ENCODE measurements at places on chromosomes 1 and 21.
A peak's percentile ranks its signal among the peaks of the same experiment; 100 is the strongest.

DNA sequence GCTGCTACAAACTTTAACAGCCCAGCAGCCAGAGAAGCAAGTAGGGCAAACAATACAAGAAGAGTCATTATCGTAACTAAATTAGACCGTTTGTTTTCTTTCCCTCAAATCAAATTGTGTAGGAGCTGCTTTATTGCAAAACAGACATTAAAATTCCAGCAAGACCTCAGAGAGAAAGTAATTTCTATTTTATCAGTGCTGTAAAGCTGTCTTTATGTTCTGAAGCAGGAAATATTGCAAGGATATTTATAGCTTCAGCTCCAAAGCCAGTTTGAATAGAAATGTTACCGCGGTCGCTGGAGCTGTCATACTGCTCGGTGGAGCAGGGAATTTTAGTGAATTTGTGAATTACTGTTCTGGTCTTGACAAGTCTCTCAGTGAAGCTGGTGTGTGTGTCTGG, 503.8 kb upstream of the PLXNA2 start:
- DNase-seq = no peak

DNA sequence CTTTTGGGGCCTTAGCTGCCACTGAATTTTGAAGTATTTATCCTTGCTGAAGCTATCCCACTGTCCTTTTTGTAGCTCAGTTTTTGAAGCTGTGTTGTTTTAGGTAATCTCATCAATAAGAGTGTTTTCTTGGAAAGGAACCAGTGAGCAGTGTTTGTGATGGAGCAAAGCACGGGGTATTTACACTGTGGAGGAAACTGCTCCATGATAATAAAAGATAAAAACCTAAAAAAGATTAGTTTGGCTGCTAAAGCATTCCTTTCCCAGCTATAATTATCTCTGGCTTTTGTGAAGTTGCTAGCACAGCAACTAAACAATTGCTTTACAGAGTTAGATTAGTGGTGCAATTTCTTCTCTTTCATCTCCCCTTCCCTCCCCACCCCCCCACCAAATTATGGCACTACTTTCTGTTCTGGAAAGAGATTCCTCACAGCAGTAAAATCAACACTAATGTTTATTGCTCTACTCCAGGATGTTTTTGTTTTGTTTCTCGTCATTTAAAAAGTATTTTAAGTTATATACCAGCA, 21.5 kb downstream of the SRRM1 start:
- DNase-seq = no peak

DNA sequence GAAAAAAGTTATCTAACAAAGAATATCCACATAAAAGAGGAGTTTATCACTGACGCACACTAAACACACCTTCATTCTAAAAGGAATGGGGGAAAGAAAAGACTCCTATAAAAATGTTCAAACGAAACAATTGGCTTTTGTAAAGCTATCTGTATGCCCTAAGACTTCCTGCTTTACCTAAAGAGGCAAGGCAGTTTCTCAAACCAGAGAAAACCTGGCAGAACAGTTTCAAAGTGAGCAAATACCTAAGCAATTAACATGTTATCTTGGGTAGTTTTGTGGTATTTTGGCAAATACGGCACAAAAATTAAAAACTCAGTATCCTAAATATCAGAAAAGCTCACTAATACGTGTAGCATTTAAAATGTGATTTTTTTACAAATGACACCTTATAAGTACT, 1.9 kb downstream of the PUM1 start:
- peak; percentile 22 for DNase-seq

DNA sequence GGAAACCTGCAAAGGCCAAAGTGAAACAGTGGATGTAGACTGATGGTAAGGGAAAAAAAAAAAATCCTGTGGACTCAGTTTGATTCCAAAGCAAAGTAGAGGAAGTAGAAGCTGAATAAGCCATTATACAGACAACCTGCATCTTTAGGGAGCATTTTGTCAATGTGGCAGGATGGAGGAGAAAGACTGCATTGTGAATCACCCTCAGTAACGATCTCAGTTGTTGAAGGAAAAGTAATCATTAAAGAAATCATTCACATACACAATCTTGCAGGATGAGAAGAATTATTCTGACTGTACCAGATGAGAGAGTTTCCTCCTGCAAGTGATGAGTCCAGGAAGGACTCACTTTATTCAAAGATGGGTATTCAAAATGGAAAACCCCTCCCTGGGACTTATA, 45.1 kb upstream of the TRIM67 start:
- no peak for DNase-seq

GRCh38 chr21:36122977-36123376, 11.9 kb upstream of the CBR3 start:
- peak; percentile 22 for DNase-seq

GRCh38 chr1:162214202-162214601, 144.7 kb downstream of the NOS1AP start:
- DNase-seq = no peak

- peak; percentile 40 for DNase-seq
Observed at GRCh38 chr1:179055937-179056336, 25.9 kb upstream of the TOR3A start.

- DNase-seq = peak; percentile 10
Observed at GRCh38 chr1:171179318-171180227, 5.5 kb upstream of the FMO2 start.

- no peak for DNase-seq
Observed at GRCh38 chr1:197850042-197850441, 52.4 kb upstream of the C1orf53 start.

DNA sequence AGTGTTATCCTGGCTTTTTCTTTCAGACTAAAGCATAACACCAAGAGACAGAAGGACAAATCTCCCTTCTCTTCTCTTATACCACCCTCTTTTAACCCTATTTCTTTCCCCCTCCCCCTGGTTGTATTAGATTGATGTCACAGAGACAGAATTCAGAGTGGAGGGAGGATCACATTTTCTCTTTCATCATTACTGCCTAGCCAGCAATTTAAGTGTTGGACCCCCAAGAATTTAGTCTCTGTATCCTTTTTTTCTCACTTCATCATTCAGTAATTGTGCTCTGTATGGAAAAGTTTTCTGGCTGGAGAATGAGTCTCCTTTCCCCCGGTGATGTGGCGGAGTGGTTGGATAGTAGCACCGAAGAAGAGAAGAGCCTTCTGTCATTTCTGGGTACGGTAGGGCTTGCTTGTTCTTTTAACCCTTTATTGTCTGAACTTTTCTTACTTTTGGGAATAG, 124.8 kb downstream of the CLEC20A start:
- no peak for DNase-seq

- DNase-seq = peak; percentile 31
Observed at GRCh38 chr1:247111259-247111699, 7.1 kb upstream of the ZNF669 start.

GRCh38 chr1:157944663-157945280, 48.7 kb upstream of the KIRREL1 start:
- DNase-seq = no peak

DNA sequence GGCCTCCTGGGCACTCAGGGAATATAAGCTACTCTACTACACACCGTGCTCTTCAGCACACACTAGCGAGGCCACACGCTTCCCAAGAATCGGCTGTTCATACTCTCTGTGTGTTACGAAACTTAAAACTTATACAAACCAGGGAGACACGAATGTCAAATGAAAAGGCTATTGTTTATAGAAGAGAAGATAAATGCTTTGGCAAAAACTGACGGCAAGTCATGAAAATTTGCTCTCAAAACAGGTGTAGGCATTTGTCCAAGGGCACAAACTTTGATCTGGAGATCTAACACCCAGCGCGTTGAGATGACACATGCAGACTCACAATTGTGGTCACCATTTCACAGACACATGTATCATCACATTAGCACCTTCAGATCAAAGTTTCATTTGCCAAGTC, 46.1 kb downstream of the USP48 start:
- no peak for DNase-seq

DNA sequence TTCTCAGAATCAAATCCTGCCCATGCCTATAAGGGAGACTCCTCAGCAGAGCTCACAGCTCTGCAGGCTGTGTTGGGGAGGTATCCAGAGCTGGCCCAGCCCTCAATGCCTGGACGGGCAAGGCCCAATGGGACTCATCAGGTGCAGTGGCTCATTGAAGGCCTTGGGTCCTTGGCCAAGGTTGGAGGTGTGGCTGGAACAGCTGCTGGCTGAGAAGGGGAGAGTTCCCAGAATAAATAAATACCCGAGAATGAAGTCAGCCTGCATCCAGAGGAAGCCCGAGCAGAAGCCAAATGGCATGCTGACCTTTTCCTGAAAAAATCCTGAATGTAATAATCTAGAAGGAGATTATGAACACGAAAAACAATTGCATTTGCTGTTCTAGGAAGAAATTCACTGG, 25.2 kb upstream of the IKBKE start:
- peak; percentile 60 for DNase-seq

DNA sequence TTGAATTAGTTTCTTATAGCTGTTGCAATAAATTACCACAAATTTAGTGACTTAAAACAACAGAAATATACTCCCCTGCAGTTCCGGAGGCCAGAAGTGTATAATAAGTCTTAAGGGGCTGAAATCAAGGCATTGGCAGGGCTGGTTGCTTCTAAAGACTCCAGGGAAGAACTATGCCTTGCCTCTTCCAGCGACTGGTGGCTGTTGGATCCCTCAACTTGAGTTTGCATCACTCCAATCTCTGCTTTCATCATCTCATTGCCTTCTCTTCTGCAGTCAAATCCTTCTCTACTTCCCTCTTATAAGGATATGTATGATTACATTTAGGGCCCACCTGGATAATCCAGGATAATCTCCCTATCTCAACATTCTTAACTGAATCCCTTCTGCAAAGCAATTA, 19.1 kb upstream of the MED18 start:
- DNase-seq = no peak

GRCh38 chr1:157137408-157138219, 581 bp downstream of the ETV3 start:
- DNase-seq = peak; percentile 36

GRCh38 chr1:49864581-49864980, 159.2 kb downstream of the AGBL4 start:
- no peak for DNase-seq

DNA sequence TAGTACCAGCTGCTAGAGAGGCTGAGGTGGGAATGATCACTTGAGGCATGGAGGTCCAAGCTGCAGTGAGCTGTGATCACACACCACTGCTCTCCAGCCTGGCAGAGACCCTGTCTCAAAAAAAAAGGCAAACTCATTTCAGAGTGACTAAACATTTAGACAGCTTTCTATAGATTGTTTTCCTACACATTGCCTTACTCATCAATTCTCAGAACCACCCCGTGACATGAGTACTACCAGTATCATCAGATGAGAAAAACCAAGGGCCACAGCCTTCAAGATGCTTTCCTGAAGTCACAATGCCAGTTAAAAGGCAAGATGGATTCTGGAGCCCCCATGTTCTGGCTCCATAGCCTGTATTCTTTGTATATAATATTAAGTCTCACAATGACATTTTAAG, 22.4 kb upstream of the SMPDL3B start:
- DNase-seq = no peak

DNA sequence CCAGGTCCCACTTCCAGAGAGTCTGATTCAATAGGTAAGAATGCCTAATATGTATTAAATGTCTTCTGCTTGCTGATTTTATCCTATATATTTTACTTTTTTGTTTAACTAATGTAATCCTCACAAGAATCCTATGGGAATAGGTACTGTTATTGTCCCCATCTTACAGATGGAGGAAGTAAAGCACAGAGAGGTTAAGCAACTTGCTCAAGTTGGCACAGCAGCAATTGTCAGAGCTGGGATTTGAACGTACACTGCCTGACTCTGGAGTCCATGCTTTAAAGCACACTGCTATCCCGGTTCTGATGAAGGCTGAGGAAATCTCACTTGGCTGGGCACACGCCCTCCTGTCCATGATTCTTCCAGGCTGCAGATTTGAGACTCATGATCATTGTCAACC, 62.8 kb downstream of the IGSF21 start:
- no peak for DNase-seq

- DNase-seq = no peak
Observed at GRCh38 chr1:25990702-25991395, 7.0 kb downstream of the PAFAH2 start.

DNA sequence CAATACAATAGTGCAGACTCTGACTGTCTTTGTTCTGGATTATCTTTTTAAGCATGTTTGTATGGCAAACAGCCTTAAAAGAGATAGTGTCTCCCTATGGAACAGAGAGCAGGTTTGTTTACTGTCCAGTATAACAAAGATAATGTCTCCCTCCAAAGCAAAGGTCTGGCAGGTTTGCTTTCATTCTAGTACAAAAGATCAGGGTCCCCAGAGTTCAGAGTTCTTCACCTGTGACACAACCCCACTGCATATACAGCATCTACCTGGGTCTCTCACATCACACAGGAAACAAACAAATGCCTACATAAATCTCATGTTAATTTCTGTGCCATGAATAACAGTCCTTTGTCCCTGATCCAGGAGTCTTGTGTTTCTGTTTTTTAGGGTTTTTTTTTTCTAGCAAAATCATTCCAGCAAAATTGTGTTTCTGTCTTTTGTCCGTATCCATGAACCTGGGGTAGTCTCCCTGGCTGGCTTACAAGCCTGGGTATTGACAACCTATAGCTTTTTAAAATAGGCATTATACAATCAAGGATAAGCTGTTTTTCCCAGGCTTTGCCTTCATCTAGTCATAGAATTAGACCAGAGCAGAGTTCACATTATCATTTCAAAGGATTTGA, 89.4 kb upstream of the PTBP2 start:
- no peak for DNase-seq

DNA sequence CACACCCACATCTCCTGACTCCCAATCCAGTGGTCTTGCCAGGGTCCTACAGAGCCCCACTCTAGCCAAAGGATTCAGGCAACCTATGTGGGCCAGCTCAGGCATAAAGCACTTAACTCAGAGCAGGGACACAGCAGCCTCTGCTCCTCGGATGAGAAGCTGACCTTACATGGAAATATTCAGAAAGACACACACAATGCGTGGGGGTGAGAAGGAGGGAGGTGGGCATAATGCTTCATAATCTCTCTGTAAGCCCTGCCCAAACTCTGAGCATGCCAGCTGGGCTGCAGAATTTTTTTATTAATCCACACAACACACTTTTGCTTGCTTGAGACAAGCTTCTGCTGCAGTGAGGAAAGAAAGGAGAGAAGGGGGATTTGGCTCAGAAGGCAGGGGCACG, 21.6 kb downstream of the KCND3 start:
- DNase-seq = no peak

- DNase-seq = no peak
Observed at GRCh38 chr1:25430967-25431881, 527 bp downstream of the MACO1 start.

- no peak for DNase-seq
Observed at GRCh38 chr1:228901936-228902681, 166.8 kb downstream of the RHOU start.

GRCh38 chr1:100661176-100661575, 58.4 kb upstream of the VCAM1 start:
- no peak for DNase-seq

DNA sequence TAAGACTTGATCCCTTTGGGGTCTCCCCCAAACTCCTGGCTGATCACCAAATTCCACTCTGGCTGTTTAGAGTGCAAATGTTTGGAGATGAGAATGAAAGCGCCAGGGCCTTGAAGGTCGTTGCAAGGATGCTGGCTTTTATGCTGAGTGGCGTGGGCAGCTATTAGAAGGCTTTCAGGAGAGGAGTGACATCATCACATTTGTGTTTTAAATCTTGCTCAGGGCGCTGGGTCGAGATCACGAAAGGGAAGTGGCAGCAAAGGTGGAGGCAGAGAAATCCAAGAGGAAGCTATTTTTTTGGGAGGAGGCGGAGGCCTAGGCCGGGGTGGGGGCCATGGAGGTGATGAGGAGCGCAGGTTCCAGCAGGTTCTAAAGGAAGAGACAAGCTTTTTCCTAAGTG, 49.3 kb downstream of the PDE9A start:
- DNase-seq = no peak

Measured in EH (cell line).